ENCODE measurements at places on chromosomes 5 and 9.

DNA sequence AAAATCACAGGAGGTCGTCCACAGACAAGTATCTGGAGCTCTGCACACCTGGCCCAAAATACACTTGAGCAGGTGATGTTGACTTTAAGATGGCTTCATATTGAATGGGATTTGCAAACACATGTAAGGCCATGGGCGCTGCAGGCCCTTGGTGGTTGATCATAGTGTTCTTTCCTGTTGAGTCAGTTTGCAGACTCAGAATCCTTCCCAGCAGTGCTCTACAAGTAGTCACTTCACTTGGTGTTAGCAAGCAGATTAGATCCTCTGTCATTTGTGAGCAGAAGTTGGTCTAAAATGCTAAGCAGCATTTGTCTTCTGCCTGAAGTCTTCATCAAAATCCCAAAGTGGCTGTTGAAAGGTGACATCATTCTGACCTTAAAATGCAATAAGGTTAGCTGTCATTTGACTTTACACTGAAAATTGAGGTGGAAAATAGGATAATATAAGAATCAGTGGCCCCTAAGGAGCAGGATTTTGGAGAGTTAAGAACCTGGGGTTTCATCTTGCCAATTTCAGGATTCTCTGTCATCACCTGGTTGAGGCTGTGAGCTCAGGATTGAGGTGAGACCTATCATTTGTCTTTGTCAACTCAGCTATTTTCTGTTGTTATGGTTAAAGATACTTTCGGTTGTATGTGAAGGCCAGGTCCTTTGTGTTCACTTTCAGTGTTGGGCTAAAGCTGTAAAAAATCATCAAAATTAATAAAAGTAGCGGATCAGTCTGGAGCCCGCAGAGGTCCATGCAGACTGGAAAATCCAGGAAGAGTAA is 114.5 kb downstream of the LRRC70 start:
- no peak for DNase-seq

GRCh38 chr9:126591922-126592321 is 21.8 kb upstream of the LMX1B start:
- no peak for DNase-seq

GRCh38 chr9:99069075-99069474 is 35.8 kb upstream of the TGFBR1 start:
- DNase-seq: no peak

DNA sequence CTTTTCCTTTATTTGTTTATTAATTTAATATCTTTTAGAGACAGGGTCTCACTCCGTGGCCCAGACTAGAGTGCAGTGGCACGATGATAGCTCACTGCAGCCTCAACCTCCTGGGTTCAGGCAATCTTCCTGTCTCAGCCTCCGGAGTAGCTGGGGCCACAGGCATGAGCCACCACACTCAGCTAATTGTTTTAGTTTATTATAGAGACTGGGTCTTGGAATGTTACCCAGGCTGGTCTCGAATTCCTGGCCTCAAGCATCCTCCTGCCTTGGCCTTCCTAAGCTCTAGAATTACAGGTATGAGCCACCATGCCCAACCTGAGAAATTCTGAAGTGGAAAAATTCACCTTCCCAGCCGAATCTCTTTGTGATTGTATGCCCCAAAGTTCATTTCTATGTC is 139.4 kb upstream of the SLC12A2 start:
- no peak for DNase-seq

- peak; percentile 59 for DNase-seq
Observed at GRCh38 chr5:34608859-34609648, 47.1 kb upstream of the RAI14 start.

Data from eye (tissue), 1 donor.